KG1 (cell line): ENCODE measurements at places on chromosomes 5 and 9.

DNA sequence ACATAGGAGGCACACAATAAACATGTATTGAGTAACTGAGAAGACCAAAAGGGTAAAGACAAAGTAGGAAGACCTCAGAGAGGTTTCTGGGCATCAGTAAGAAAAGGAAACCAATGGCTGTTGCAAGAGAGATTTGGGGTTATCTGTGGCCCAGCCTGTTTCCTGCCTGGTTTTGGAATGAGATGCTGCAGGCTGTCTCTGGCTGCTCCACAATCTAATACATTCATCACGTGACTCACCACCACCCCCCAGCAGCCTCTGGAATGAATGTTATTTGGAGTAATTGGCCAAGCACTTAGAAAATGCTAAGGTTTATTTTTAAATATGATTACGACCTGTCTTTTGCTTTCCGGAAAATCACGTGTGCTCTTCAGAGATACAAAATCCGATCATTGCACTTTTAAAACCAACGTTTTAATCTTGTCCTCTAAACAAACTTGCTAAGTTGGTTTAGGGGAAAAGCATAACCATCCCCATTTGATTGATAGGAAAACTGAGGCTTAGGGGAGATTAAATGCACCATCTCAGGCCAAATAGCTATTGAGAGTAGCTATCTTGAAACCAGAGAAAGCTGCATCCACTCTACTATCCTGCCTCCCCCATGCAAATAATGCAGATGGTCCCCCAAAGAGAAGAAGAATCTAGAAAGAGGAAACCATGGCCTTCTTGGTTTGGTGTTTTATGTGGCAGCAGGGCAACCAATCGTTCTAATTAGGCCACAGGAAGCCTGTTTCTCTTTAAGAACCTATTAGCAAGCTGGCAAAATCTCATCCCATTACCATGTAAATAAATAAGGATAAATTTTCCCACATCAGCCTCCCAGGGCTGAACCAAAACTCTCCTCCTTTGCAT, 151.8 kb upstream of the ADRA1B start:
- DNase-seq = peak; percentile 12

GRCh38 chr5:21831145-21831787, 1021.9 kb downstream of the CDH12 start:
- no peak for DNase-seq

GRCh38 chr5:119276978-119277377, 78.8 kb upstream of the TNFAIP8 start:
- no peak for DNase-seq

GRCh38 chr5:28729067-28729466, 1690.7 kb upstream of the CDH9 start:
- no peak for DNase-seq

DNA sequence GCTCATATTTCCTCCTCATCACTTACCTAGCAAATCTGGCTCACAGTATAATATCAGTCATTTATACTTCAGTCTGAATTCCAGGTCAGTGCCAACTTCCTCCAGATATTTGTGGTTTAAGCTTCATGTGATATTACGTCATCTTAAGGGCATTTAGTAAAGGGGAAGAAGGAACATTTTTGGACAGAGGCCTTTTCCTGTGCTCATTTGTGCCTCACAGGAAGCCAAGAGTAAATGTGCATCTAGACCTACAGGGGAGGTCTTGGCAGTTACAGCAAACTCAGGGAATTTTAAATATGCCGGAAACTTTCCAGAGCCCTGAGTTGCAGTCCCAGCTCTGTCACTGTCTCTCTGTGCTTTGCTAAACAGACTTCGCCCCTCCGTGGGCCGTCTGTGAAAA, 12.3 kb upstream of the KCNIP1 start:
- no peak for DNase-seq

GRCh38 chr5:11452852-11453251, 451.4 kb downstream of the CTNND2 start:
- no peak for DNase-seq
